Hypothalamus (tissue), 51 donors: ENCODE measurements at places on chromosomes 5 and 9.

GRCh38 chr5:172630482-172630881 lies 10.6 kb upstream of the NEURL1B start:
- no peak for DNase-seq

DNA sequence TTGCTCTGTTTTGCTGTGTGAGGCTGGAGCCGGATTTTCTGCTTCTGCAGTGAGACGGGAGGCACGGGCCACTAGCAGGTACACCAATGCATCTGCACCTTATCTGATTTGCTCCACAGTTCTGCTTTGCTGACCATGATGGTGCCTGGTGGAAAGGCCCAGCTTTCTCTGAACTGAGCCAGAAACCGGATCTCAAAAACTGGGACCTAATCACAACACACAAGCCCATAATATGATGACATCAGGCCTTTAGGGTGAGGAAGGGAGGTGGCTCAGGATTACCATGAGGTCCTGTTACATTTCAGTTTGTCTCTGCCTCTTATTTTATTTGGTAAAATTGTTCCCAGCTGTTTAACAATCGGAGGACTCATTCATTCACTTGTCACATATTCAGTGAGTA lies 49.8 kb downstream of the FGF1 start:
- no peak for DNase-seq

DNA sequence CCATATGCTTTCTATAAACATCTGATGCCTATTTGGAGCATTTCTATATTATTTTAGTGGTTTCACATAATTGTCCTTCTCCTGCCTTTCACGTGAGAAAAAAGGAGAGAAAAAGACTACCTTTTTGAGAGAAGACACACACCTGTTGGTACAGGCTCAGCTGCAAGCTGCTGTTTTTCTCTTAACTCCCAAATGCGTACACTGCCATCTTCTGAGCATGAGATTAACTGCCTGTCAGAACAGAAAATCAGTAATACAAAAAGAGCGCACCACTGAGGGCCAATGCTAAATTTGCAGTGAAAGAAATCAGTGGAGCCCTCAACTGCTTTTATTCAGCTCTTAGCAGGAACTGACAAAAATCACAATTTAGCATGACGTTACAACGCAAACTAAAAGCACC lies 54.9 kb downstream of the WDR41 start:
- DNase-seq: no peak

DNA sequence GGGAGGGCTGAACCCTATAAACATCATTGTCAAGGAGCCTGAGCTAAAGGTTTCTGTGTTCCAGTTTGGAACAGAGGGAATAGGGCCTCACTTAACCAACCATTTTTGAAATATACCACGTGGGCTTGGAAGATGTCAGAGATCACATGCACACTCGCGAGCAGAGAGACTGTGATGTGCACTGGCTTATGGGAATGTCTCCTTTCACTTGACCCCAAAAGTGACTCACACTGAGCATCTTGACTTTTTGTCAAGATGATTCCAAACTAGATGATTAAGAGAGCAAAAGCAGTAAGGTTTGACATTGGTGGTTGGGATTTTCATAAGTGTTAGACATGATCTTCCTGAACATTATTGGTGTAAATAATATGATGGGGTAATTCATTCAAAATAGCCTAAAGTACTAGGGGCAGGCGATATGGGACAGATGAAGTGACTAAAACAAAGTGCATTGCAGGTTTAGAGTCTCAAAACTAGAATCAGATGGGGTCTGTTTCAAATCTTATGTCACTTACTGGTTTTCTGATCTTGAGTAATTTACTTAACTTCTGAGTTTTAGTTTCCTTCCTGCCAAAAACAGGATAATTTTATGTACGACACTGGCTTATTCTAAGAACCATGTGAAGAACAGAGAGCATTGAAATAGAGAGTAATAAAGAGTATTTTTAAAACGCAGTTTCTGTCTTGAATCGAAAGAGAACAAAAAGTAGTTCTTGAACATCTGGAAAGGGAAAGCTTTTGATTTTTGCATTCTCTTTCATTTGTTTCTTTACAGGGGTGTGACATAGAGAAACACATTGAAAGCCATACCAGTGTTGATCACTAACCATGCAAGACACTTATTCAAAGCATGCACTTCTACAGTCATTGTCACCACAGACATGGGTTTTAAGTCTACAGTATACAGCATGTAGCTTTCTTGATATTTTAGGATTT lies 383.0 kb downstream of the DIRAS2 start:
- no peak for DNase-seq

GRCh38 chr9:78038620-78039300 lies 7.1 kb upstream of the GNAQ start:
- DNase-seq: no peak

DNA sequence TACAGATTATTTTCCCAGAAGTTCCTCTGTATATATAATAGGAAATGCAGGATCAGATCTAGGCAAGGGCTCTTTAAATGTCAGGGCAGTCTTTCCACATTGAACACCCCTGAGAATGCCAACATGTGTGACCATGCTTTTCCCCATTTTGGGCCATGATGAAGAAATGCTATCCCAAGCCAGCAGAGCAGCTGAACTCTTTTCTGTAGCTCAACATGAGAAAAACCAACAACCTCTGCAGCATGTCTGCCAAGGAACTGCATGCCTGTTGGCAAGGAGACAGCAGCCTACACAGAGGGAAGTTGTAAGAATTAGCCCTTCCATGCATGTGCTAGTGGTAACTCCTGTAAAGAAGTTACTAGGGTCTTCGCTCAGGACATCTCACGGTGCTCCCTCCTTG lies 9.5 kb upstream of the IFNK start:
- no peak for DNase-seq

- DNase-seq: no peak
These were observed 42.8 kb downstream of the TIMD4 start for GRCh38 chr5:156920042-156920860.

- DNase-seq: no peak
These were observed 44.4 kb downstream of the MAP1B start for GRCh38 chr5:72151646-72152045.

- no peak for DNase-seq
These were observed 347.6 kb downstream of the EBF1 start for GRCh38 chr5:158751961-158752655.

- no peak for DNase-seq
These were observed 94.1 kb downstream of the NSG2 start for GRCh38 chr5:174139623-174140022.

- DNase-seq: no peak
These were observed 19.1 kb downstream of the TNFSF8 start for GRCh38 chr9:114911167-114911821.

DNA sequence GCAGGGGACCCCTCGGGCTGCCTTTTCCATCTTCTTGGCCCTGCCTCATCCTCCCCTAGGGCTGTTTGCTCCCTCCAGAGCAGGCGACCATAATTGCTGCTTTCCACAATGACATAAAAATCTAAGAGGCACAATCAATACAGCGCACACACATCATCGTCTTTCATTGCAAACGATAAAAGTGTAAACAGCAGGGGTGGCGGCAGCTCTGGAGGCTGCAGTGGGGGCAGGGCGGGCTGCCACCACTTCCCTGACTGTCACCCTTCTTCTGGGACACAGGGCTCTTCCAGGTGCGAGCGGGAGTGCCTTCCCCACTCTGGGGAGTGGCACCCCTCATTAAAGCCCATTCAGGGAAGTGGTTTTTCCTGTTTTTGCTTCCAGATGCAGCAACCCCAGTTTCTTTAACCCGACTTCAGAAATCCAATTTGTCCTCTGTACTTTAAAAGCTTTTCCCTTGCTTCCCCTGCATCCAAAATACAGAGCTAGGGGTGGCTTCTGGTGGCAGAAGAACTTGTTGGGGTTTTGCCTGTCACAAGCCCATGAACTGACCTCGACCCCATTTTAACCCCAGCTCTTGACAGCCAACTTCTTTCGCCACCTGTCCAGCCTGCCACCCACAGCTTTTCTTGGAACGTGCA lies 45.7 kb downstream of the TSPAN17 start:
- no peak for DNase-seq

GRCh38 chr5:6583049-6583880 lies 49.6 kb downstream of the NSUN2 start:
- no peak for DNase-seq

- no peak for DNase-seq
These were observed 26.3 kb downstream of the SPZ1 start for GRCh38 chr5:80346055-80346454.

- no peak for DNase-seq
These were observed 560.6 kb downstream of the PRR16 start for GRCh38 chr5:121024416-121025311.

DNA sequence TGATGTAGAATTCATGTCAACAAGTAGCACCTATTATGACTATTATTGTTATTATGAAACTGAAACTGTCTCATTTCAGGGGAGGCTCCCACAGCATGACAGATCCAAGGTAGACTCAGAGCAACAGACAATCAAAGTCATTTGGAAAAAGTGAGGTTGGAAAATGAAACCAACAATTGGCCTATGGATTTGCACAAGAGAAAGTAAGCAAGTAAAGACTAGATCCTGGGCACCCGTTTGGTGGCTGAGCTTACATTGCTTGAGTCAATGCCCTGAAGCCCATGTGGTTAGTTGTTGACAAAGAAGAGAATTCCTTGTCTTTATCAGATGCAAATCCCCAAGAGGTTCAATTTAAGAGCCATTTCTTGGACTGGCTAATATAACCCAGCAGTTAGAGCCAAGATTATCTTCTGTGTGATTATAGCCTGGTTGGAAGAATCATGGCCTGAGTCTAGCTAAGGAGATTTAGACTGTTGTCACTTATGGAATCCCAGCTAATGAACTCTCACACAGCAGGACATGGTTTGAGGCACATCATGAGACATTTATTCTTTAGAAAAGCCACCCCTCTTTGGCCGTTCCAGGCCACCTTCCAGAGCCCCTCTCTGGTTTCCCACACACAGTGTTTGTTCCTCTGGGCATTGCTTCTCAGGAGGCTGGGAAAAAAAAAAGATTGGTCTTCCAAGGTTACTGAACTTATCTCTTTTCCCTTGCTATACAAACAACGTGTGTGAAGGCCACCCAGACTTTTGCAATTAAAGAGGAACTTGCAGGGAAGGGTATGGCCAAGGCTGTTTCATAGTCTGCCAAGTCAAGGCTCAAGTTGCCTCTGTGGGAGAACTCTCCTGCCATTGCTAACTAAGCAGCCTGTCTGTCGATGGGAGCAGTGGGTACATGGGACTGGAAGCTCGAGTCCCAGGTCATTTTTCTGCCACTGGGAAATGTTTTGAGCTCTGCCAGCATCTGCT lies 399.5 kb downstream of the ENC1 start:
- DNase-seq: no peak

DNA sequence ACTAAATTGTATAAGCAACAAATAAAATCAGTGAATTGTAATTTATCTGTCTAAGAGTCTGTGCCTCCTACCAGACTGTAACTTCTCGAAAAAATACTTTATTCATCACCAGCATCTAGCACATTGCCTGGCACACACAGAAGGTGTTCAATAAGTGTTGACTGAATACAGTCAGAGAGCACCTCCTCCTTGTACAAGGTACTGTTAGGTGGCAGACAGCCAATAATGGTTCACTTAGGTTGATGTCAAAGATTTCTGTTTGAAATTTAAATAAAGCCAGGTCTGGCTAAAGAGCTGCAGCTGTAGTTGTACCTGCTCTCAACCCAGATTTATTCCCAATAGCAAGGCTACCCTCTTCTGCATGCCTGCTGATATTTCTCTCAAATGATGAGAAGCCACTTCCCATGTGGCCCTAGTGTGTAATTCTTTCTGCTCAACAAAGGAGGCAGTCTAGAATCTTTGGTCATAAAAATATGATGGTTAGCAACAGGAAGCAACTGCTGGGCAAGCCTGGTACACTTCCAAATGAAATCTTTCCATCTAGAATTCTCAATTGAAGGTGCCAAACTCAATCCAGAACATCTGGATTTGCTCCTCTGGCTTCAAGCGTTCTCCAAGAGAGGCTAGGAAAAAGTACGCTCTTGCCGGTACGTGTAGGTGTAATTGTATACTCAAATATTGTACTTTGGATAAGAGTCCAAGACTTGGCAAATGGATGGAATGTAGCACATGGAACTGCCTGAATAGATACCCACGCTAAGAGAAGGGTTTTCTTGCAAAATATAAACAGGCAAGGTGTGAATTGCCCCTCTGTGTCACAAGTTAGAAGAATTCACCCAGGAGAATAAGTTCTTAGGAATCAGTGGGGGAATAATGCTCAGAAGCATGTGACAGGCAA lies 95.6 kb downstream of the NR6A1 start:
- DNase-seq: no peak

DNA sequence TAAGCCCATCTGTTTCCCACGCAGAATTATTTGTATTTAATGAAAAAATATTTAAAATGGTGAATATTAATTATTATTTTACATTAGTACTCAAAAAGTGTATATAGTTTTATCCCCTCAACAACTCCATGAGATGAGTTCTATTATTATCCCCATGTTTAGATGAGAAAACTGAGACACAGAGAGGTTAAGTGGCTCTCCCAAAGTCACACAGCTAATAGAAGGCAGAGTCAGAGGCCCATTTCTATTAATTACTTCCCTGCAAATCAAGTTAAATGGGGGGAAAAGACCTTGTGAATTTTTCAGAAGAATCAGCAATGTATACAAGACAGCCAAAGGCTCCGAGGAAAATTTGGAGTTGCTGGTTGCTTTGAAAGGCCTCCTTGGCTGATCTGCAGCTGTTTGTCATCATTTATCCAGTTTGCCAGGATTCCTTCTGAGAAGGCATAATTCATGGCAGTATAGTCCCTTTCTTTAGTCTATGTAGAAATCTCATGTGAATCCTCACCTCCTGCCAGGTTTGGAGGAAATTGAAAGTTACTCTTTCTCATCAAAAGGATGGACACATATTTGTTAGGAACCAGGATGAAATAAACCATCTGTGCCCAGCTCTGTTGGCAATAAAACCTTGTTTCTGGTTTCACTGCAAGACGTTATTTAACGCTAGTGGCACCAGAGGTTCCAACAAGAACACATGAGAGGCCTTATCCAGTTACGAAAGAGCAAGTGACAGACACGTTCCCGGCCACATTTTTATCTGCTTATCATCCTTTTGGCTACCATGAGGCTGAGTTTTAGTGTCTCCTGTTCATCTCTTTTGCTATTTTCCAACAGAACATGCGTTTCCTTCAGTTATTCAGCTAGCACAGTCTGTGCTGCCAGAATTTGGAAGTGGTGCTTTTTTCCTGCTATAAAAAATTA lies 621 bp downstream of the FYB1 start:
- no peak for DNase-seq

- DNase-seq: peak; percentile 44
These were observed 2.1 kb upstream of the MLLT3 start for GRCh38 chr9:20624201-20625002.

GRCh38 chr5:172692981-172693380 lies 51.9 kb downstream of the NEURL1B start:
- DNase-seq: no peak
